ENCODE measurements at places on chromosomes 3 and 15. TPM values are rescaled to one million over a fixed set of nuclear protein-coding genes. Genes with fewer than 3 reads are reported as not detected.

DNA sequence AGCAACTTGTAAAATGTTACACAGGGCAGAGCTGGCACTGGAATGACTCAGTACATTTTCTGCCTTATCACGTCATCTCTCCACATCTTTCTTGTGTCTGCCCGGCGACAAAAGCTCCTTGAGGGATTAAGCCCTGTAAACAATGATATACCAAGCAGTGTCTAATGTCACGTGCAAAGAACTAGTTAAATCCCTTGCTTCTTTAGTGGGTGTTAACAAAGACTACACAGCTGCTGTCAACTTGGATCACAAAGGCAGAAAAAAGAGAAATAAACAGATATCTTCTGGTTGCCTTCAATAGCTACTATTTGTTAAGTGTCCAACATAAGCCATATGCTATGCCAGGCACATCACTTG is 48.1 kb upstream of the FRMD4B start:
- H3K27me3 ChIP-seq = no peaks in the 10 kb centered on the region
- no peak for DNase-seq
- no peaks in the 10 kb centered on the region for H3K36me3 ChIP-seq
- H3K27ac ChIP-seq = no peak overlapping the region

DNA sequence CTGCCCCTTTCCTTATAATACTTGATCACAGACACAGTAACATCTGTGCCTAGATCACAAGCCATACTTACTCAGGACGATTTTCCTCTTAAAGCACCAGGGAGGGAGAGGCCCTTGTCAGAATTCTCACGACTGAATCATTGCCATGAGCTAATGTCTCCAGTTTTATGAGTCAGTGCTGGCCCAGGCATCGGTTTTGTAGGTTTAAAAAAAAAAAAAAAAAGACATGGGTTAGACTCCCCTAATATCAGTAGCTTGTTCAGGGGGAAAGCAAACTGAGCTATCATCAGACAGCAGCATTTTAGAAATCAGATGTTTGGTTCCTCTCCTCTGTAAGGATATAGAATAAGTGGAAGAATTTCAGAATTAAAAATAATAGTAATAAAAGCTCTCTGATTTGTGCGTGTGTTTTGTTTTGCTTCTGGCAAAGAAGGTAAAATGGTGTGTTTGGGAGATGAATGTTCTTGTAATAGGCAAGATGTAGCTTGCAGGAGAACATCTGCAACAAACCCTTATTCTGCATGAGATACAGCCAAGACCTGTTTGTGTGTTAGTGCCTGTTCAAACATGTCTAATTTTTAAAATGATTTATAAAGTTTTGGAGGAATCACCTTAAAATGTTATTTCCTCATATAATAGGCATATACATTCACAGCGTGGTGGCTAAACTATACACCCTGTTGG is 193.6 kb downstream of the TP63 start:
- H3K4me3 ChIP-seq = no peak overlapping the region
- peak; percentile 78 for DNase-seq
- H3K27ac ChIP-seq = no peak overlapping the region
- H3K4me1 ChIP-seq = no peaks in the 10 kb centered on the region
- no peaks in the 10 kb centered on the region for H3K36me3 ChIP-seq

- H3K4me1 ChIP-seq = no peaks in the 10 kb centered on the region
- no peak for DNase-seq
- H3K36me3 ChIP-seq = no peaks in the 10 kb centered on the region
- peaks cover 7% of the 10 kb centered on the region for H3K27me3 ChIP-seq
- H3K27ac ChIP-seq = no peak overlapping the region
Observed at GRCh38 chr15:72169236-72169920, 28.2 kb downstream of the GRAMD2A start.

DNA sequence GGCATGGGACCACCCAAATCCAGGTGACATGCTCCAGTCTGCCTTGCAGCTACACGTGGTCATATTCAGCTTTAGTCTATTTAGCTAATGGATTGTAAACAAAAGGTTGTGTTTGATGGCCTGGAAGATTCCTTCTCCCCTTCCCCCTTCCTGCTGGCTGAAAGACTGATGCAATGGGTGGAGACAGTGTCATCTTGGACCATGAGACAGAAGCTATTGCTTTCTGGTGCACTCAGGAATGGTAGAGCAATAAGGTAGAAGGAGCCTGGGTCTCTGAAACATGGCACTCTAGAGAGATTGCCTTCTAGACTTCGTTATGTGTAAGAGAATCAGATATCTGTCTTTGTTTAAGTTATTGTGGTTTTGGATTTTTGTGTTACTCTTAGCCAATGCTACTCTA is 25.7 kb upstream of the PTX3 start:
- H3K4me1 ChIP-seq = peaks cover 21% of the 10 kb centered on the region
- no peaks in the 10 kb centered on the region for H3K27me3 ChIP-seq
- H3K4me3 ChIP-seq = no peak overlapping the region
- H3K27ac ChIP-seq = no peak overlapping the region
- no peak for DNase-seq

GRCh38 chr3:184300378-184300720 is 1.3 kb downstream of the PSMD2 start:
- H3K36me3 ChIP-seq = peaks cover 28% of the 10 kb centered on the region
- peak; percentile 29 for DNase-seq
- peak overlapping the region; percentile 70 for H3K27ac ChIP-seq

DNA sequence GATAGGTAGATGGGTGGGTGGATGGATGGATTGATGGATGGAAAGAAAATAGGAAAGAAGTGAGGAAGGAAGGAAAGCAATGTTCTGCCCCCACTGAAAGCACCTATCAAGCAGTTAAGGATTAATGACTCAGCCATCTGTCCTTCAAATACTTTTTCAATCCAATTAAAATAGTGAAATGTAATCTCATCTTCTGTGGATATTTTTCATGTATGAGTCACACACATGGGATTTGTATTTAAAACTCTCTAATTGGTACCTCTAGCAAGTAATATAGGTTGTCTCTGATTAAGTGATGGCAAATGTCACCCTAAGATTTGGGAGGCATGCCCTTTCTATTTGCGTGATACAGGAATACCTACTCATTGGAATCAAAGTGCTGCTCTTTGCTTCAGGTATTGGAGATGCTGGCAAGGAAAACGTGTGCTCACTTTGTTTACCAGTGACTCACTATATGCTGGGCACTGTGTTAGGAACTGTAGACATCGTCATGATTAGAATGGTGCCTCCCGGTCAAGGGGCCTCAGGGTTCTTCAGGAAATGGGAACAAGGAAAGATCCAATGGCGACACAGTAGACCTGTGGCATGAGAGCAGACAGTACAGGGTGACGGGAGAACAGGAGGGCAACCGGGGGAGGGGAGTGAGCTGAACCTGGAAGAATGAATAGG is 230.1 kb downstream of the CLSTN2 start:
- no peak for DNase-seq
- H3K4me3 ChIP-seq = no peak overlapping the region
- no peak overlapping the region for H3K27ac ChIP-seq
- no peaks in the 10 kb centered on the region for H3K36me3 ChIP-seq
- H3K27me3 ChIP-seq = no peaks in the 10 kb centered on the region

DNA sequence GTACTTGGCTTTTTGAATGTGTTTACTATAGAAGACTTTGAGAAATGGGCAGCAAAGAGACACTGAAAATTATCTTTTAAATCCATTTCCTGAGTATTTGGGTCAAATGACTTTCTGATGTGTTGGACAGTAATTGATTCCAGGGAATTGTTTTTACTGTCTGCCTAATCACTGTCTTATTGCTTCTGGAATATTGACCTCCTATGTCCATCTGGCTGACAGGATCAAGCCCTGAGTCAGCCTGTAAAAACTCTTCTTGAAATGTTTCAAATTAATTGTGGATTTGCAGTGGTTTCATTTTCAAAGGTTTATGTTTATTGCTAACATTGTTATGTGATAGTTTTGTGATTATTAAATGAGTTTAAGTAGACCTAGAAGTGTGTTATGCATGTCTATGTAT is 50.6 kb upstream of the MLF1 start:
- no peak overlapping the region for H3K27ac ChIP-seq
- no peaks in the 10 kb centered on the region for H3K4me1 ChIP-seq
- no peaks in the 10 kb centered on the region for H3K36me3 ChIP-seq
- no peak for DNase-seq

DNA sequence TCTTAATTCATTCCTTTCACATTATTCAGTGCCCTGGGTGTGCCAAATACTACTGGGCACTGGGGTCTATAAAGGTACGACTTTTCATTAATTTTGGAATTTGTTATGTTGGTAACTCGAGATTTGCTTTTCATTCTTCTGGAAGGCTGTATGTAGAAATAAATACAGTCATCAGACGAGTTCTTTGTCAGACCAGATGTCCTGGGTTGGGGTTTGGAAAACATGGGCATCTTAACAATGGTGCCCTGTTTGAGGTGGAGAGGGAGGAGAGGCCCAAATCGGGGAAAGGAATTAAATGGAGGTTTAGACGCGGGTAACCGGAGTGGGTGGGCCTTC is 662 bp upstream of the GLCE start:
- H3K4me3 ChIP-seq = peak overlapping the region; percentile 29
- no peaks in the 10 kb centered on the region for H3K36me3 ChIP-seq
- DNase-seq = no peak
- H3K27me3 ChIP-seq = no peaks in the 10 kb centered on the region
- peak overlapping the region; percentile 52 for H3K27ac ChIP-seq
- peaks cover 46% of the 10 kb centered on the region for H3K4me1 ChIP-seq

DNA sequence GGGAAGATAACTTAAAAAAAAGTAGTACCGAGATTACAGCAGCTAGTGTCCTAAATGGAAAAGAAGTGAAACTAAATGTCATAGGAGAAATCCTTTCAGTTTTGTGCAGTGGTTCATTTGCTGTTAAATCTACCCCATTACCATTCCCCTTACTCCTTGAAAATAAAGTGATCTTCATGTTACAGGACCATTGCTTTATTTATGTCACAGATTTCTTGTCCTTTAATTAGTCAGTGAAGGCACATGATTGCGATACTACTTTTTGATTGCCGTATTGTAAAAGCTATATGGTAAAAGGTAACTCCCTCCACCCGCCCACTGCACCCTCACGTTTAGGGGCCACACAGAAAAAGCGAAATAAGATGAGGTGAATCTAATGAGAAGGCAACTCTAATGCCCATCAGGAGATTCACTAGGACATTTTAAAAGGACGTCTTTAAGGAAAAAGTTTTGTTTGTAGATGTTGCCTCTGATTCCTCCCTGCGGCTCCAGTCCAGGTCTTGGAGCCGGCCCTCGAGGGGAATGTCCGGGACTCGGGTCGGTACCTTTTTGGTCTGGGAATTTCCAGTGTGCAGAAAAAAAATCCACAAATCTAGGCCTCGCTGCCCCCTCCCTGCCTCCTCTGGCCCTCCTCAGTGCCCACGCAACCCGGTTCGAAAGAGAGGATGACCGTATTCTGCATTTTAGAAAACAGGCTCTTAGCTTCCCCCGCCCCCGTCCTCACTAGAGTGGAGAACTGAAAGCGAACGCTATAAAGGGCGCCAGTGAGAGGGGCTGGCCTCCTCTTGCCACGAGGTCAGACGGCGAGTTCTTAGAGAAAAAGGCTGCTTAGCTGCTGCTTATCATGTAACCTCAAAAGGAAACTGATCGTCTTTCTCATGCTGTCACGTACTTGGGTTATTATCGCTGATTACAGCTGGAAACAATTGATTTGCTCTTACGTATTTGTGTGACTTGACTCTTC is 21.8 kb upstream of the NFKBIZ start:
- peak overlapping the region; percentile 56 for H3K4me3 ChIP-seq
- no peaks in the 10 kb centered on the region for H3K27me3 ChIP-seq
- no peaks in the 10 kb centered on the region for H3K36me3 ChIP-seq

- peaks cover 12% of the 10 kb centered on the region for H3K4me1 ChIP-seq
- H3K4me3 ChIP-seq = no peak overlapping the region
- H3K27me3 ChIP-seq = no peaks in the 10 kb centered on the region
- DNase-seq = no peak
Observed at GRCh38 chr3:56940976-56941375, 119.5 kb upstream of the SPATA12 start.

DNA sequence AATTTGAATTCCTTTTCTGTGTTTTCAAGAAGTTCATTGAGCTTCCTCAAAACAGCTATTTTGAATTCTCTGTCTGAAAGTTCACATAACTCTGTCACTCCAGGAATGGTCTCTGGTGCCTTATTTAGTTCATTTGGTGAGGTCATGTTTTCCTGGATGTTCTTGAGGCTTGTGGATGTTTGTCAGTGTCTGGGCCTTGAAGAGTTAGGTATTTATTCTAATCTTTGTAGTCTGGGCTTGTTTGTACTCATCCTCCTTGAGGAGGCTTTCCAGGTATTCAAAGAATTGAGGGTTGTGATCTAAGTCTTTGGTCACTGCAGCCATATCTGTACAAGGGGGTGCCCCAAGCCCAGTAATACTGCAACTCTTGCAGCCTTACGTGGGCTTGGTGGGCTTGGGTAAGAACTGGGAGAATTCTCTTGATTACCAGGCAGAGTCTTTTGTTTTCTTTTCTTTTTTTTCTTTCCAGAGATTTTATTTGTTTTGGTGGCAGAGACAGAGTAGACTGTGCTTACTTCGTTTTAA is 19.3 kb upstream of the CCNDBP1 start:
- peaks cover 13% of the 10 kb centered on the region for H3K4me1 ChIP-seq
- DNase-seq = no peak
- H3K4me3 ChIP-seq = no peak overlapping the region
- no peak overlapping the region for H3K27ac ChIP-seq

DNA sequence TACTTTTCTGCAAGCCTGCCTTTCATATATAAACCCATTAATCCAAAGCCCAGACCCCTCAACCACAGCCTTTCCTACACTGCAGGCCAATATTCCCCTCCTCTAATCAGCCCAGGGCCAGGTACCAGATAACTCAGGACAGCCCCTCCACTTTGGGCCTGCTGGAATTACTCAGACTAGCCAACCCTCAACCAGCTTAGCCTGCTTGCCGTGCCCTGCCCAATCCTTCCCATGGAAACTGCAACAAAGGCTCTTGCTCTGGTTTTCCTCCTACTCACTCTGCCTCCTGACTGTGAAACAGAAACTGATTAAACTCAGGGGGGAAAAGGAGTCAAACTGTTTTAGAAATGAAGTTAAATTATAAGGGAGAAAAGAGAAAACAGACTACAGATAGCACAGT is 248.1 kb downstream of the KLF13 start:
- H3K4me1 ChIP-seq = no peaks in the 10 kb centered on the region
- H3K27ac ChIP-seq = no peak overlapping the region
- no peaks in the 10 kb centered on the region for H3K36me3 ChIP-seq
- no peaks in the 10 kb centered on the region for H3K27me3 ChIP-seq
- no peak for DNase-seq

Gene SLC12A1
- not detected for total RNA-seq

Gene RASGRP1
- 0.38 TPM for total RNA-seq

All from endothelial cell of umbilical vein (primary cell).